Stimulated activated CD4-positive, alpha-beta T cell treated with anti-CD3 and anti-CD28 coated beads, Interleukin-2, amount 100 ng/mL, for 48 hours (primary cell): ENCODE measurements at places on chromosomes 12 and 14.

- DNase-seq, result no peak
These were observed 114.4 kb upstream of the TMEM233 start for GRCh38 chr12:119479121-119479561.

- DNase-seq, result no peak
These were observed 79.0 kb downstream of the TMX1 start for GRCh38 chr14:51318813-51319597.

GRCh38 chr14:75297411-75298040, 18.9 kb downstream of the FOS start:
- no peak for DNase-seq

- DNase-seq, result no peak
These were observed 22.9 kb upstream of the CTDSP2 start for GRCh38 chr12:57869298-57869926.

GRCh38 chr12:121719926-121720414, 7.4 kb downstream of the TMEM120B start:
- no peak for DNase-seq

GRCh38 chr12:43982544-43982943, 146.7 kb downstream of the TMEM117 start:
- no peak for DNase-seq

DNA sequence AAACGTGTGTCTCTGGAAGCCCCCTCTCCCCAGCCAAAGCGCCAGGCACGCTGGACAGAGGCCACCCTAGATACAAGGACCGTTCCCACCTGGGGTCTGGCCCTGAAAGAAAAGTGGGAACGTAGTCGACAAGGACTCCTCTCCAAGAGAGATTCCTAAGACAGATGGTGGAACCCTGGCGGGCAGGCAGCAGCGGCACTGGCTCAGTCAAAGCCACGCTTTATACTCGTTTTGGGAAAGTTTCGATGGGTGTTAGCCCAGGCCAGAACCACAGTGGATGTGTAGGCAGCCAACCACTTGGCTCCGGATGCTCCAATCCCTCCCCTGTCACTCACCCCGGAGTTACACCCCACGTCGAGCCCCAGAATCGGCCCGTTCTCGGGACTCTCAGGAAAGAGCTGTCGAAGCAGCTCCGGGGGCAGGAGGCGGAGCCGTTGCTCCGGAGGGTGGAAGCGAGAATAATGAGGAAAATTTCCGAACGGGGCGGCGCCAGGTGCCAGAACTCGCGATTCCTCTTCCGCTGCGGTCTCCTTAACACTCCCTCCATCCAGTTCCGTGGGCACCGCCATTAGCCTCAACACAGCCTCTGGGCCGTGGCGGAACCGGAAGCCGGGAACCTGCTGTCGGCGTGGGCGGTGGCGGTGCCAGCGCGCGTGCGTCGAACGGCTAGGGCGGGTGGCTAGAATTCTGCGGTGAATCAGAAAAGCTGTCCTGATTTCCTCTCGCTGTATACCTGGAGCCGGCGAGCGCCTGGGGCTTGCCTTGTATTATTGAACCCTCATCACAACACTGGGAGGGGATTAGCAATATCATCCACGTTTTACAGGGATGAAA, at the start of gene BCDIN3D:
Gene BCDIN3D, minus strand, starts transcription at position 588 of the 834 bp plus-strand sequence. Its CDS starts 19 bp downstream, at position 569.
- peak; percentile 93 for DNase-seq

- no peak for DNase-seq
These were observed 178.5 kb downstream of the CALM1 start for GRCh38 chr14:90575336-90575735.

DNA sequence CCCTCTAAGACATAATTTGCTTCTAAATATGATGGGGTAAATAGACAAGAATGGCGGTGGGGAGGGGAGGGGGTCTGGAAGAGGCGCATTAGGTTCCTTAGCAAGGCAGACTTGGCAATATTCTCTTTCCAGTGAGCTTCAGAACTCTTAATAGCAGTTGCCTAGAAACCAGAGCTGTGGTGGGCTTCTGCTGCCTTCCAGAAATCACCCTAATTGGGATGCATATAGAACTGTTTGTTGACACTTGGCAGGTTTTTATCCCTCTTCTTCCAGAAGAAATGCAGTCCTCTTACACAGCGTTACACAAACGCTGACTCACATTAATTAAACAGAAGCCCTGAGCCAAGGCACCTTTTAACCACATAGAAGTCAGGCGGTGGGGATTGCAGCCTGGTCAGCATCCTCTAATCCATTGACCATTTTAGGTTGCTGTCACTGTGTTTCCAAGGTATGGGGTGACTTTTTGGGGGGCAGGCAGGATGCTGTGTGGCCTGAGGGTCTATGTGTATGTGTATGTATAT, 114.1 kb downstream of the CCDC60 start:
- DNase-seq, result no peak

- no peak for DNase-seq
These were observed 65.2 kb downstream of the LRRC74A start for GRCh38 chr14:76891391-76891790.

DNA sequence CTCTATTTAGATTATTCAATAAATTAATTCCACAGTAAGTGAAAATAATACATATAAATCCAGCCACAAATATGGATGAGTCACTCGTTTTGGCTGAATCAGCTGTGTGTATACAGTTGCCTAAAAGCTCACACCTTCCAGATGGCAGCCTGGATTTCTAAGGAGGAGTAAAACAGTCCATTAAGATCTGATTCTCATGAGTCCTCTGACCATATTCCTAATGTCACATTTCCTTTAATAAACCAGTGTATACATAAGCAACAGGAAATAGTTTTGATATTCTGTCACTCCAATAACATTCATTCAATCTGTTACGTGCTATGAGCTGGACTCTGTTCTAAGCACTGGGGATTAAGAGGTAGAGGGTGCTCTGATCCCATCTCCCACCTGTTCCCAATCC, 21.8 kb downstream of the MDM1 start:
- no peak for DNase-seq

GRCh38 chr12:92064422-92064821, 81.2 kb downstream of the BTG1 start:
- DNase-seq, result no peak

- DNase-seq, result no peak
These were observed 47.6 kb upstream of the OVCH1 start for GRCh38 chr12:29545102-29545467.

- DNase-seq, result no peak
These were observed 42.2 kb upstream of the PTGR2 start for GRCh38 chr14:73809391-73809790.

- DNase-seq, result no peak
These were observed 112.8 kb downstream of the CHST11 start for GRCh38 chr12:104569346-104570173.

GRCh38 chr12:57837864-57838562, 8.5 kb downstream of the CTDSP2 start:
- no peak for DNase-seq

- DNase-seq, result no peak
These were observed 82.2 kb downstream of the PTPRO start for GRCh38 chr12:15404485-15404884.

GRCh38 chr12:46958599-46959290, 120.7 kb upstream of the PCED1B start:
- DNase-seq, result no peak

DNA sequence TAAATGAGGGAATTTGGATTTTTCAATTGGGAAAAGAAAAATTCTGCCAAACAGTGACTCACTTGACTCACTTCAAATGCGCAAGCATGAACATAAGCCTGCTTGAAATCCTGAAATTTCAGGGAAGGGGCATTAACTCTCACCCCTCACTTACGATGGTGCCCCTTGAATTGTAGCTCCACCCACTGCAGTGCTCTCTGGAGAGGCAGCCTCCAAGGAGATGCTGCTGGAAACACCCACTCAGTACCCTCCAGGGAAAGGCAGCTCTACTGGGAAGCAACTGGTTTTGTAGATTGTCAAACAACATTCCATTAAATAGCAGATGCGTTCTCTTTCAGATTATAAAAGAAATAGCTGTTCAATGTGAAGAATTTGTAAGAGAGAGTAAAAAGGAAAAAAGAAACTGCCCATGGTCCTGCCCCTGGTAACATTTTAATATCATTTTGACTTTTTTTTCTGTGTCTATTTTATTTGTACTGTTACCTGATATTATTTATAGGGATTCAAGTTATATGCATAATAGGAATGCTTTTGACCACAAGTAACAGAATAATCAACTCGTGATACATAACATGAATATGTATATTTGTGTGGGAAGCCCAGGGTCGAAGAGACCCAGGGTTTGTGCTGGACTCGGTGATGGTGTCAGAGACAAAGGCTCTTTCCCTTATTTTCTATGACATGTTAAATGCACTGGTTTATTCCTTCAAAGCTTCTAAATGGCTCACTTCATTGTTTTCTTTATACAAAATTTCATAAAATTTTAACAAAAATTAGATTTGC, 31.1 kb upstream of the TMEM132C start:
- no peak for DNase-seq

- no peak for DNase-seq
These were observed 13.7 kb upstream of the DERA start for GRCh38 chr12:15897433-15897832.

DNA sequence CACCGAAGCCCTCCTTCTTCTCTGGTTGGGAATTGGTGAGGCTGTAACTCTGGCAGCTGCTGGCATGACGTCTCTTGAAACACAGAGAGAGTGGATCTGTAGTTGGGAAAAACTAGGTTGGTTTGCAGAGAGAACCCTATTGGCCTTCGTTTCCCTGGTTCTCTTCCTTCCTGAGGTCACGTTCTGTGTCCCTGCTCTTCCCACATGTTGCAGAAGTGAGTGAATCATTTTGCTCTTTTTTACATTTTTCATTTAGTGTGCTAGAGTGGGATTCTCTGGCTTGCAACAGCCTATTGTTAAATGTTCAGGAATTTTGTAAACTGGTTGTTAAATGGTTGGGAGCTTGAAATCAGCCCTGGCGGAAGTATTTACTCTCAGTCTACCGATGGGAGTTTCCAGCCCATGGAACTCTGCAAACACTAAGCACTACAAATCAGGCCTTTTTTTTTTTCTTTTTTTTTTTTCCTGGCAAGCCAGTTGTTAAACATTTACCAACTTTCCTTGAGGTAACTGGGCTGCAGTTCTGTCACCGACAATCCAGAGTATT, 26.8 kb upstream of the CKAP4 start:
- DNase-seq, result no peak

DNA sequence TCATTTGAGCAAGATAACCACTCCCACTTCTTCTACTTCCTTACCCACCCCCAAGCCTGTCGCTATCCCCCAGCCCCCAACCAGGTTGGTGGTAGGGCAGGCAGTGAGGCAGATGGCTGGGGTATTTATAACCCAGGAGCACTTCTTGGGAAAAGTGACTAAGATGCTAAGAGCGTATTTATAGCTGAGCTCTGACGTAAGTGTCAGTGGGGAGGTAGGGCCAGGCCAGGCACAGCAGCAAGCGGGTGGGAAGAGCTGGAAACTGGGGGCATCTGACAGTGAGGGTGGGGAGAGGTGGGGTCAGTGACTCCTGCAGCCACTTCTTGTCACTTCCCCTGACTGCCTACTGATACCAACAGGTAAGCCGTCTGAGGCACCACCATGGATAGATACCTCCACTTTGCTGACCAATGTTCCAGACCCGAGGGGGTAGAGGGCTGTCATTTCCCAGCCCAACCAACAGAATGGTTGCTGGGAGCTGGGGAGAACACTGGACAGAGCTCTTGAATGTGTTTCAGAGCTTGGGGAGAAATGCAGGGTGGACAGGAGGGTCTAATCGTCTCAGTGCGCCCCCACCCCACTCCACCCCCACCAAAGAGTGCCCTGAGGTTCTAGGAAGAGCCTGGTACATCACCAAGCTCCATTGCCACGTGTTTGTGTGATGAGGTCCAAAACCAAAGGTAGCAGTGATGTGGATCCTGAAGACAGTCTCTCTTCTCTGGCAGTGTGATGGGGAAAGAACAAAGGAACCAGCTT, 2.7 kb upstream of the INHBE start:
- DNase-seq, result no peak

DNA sequence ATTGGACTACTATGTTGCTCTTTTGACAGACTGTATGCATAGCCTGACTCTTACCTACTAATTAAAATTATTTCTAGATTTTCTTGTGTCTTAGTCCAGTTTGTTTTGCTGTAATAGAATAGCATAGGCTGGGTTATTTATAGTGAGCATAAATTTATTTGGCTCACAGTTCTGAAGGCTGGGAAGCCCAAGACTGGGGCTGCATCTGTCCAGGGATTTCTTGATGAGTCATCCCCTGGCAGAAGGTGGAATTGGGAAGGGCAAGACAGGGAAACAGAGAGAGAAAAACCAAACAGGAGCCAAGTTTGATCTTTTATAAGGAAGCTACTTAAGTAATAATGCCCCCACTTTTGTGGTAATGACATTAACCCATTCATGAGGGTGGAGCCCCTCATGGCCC, 759.2 kb upstream of the LRFN5 start:
- DNase-seq, result no peak

DNA sequence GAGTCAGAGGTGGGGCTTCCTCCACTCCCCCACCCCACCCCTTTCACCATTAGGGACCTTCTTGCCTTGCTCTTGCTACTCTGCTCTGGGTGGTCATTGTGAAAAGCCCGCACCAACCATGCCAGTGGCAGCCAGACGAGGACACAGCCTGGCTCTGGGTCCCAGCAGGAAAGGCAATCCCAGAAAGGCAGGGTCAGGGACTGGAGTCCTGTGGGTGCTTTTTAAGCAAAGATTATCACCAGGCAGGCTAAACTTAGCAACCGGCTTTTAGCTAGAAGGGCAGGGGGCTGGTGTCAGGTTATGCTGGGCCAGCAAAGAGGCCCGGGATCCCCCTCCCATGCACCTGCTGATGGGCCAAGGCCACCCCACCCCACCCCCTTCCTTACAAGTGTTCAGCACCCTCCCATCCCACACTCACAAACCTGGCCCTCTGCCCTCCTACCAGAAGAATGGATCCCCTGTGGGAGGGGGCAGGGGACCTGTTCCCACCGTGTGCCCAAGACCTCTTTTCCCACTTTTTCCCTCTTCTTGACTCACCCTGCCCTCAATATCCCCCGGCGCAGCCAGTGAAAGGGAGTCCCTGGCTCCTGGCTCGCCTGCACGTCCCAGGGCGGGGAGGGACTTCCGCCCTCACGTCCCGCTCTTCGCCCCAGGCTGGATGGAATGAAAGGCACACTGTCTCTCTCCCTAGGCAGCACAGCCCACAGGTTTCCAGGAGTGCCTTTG, 1.2 kb upstream of the GAPDH start:
- peak; percentile 53 for DNase-seq

GRCh38 chr14:74945261-74945851, 10.0 kb downstream of the PGF start:
- DNase-seq, result peak; percentile 34

- DNase-seq, result no peak
These were observed 17.9 kb downstream of the RTL1 start for GRCh38 chr14:100885617-100886016.

DNA sequence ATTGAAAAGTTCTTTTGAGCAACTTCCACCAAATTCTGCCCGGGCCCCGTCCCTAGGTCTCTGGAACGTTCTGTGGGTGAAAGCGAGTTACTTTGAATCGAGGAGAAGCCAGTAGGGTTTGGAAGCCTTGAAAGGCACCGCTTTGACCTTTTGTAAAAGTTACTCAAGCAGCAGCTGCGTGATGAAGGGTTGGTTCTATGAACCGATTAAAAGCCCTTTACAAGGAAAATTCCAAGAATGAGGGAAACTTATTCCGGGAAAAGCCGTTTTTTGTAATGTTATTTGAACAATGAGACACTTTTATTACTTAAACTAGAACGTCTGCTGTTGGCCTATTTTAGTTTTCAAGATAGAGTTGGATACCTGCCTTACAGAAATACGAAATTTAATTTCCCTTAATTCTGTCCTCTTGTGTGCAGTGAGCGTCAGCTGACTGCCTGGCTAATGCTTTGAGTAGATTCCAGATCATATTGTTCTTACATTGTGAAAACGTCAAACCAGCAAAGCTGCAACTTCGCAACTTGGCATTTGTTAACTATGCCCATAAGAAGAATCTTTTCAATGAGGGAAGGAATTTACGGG, 906 bp downstream of the LARP4 start:
- no peak for DNase-seq
